ENCODE measurements at places on chromosomes 7 and 10. TPM values are rescaled to one million over a fixed set of nuclear protein-coding genes. Genes with fewer than 3 reads are reported as not detected.

CYP2C8 gene
- 3.4 TPM for total RNA-seq

LIPK gene
- total RNA-seq = not detected

MICALL2 gene
- total RNA-seq = 4.2 TPM

LRMDA gene
- 0.62 TPM for total RNA-seq

MAT1A gene
- not detected for total RNA-seq

GOLGA7B gene
- 11.9 TPM for total RNA-seq

PSPH gene
- total RNA-seq = 19.8 TPM

MKLN1 gene
- total RNA-seq = 64.7 TPM

DEPP1 gene
- 3.1 TPM for total RNA-seq

SLC18A3 gene
- not detected for total RNA-seq

INMT gene
- total RNA-seq = 0.16 TPM

PSD gene
- total RNA-seq = 101 TPM

AQP1 gene
- total RNA-seq = 0.31 TPM

BHLHA15 gene
- 10.0 TPM for total RNA-seq

NME8 gene
- not detected for total RNA-seq

GBX1 gene
- not detected for total RNA-seq

ELMO1 gene
- total RNA-seq = 78.9 TPM

IGFBP3 gene
- 4.2 TPM for total RNA-seq
